Activated CD4-positive, alpha-beta T cell treated with anti-CD3 and anti-CD28 coated beads for 24 hours (primary cell): ENCODE measurements at places on chromosomes 3 and 15.
A peak's percentile ranks its signal among the peaks of the same experiment; 100 is the strongest.

DNA sequence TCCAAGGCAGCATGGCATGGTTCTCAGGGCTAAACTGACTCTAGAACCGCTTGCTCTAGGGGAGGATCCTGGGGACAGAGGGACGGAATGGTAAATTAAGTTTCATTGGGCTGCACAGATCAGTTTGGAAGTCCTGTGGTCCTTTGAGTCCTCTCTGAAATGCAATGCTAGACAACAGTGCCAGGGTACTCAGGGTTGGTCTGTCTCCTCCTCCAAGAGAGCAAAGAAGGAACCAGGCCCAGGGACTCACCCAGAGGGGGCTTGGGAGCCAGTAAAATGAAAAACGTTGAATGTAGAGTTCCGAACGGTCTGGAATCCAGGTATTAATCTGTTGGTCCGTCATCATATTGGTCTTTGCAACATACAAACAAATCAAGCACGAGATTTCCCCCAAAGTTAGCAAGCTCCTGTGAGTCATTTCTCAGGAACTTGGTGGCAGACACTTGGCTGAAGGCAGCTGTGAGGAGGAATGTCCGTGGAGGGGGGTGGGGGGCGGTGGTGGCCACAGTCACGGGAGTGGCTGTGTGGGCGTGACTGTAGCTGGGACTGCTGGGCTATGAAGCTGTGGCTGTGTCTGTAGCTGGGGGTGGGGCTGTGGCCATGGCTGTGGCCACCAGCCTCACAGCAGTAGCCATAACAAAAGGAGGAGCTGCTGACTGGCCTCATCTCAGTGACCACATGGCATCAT, 361.0 kb downstream of the SHQ1 start:
- peak; percentile 12 for DNase-seq

DNA sequence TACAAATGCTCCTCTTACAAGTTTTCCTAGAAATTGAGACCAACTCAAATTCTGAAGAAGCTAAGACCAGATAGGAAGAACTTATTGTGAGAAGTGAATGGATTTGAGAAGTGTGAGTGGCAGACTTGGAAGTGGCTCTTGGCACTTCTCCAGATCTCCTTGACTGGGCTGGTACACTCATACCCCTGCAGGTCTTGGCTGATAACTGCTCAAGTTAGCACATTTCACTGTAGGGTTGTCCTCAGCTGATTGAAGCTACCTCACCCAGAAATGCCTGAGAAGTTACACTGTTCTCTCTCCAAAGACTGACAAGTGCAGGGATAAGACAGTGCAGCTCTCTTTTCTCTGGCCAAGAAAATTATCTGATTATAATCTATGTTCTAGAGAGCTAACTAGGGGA, 16.5 kb upstream of the CLDN1 start:
- DNase-seq, result no peak

DNA sequence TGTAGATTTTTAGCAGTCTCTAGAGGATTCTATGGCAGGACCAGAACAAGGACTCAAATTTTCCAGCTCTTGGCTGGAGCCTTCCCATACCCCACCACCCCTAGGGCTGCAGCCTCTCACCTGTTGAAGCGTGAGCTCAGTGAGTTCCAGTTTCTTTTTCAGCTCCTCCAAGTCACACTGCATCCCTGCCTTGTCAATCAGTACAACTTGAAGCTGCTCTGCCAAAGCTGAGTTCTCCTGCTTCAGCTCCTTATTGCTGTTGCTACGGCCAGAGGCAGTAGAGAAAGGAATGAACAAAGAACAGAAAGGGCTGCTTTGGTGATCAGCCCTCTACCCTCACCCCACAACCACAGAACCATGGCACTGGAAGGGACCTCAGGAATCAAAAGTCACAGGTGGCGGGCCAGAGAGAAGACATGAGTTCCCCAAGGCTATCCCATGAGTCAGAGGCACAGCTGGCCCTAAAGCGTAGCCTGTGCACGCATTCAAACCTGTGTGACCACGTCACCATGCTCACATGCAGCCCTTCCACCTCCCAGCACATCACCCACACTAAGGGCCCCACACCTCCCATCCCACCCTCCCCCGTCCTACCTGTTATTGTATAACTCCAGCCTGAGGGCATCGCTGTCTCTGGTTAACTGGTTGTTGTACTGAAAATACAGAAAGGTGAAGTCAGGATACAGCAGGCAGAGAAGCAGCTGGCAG, 83.3 kb upstream of the C2CD4B start:
- no peak for DNase-seq

DNA sequence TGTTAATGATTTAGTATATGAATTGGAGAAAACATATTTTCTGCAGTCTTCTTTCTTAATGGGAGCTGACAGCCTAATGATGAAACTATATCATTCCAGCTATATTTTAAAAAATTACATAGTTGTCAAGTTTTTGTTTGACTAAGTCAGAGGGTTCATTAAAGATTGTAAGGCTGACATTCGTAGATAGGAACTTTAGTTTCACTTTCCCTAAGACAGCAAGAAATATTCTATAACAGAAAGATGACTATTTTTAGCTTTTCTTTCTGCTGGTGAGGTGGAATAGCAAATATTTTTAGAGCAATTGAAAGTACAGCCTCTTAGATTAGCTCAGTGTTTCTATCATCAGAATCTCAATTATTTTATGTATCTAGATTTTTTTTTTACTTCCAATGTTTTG, 60.2 kb downstream of the PIAS1 start:
- DNase-seq, result no peak

DNA sequence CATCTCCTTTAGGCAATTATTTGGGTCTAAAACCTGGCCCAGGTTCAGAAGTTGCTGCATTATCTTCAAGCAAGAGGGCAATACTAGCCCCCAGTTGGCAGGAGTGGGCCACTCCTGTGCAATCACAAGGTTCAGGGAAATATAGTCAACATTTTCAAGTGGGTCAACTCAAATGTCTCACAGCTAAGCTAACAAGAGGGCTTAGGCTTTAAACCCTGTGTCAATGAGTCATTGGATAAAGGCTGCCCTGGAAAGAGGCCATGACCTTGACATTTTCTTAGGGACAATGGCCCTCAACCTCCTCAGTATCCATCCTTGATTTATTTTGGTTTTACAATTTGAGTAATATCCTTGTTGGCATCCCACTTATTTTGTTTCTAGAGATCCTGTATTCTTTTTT, 73.5 kb upstream of the DCP1A start:
- no peak for DNase-seq

DNA sequence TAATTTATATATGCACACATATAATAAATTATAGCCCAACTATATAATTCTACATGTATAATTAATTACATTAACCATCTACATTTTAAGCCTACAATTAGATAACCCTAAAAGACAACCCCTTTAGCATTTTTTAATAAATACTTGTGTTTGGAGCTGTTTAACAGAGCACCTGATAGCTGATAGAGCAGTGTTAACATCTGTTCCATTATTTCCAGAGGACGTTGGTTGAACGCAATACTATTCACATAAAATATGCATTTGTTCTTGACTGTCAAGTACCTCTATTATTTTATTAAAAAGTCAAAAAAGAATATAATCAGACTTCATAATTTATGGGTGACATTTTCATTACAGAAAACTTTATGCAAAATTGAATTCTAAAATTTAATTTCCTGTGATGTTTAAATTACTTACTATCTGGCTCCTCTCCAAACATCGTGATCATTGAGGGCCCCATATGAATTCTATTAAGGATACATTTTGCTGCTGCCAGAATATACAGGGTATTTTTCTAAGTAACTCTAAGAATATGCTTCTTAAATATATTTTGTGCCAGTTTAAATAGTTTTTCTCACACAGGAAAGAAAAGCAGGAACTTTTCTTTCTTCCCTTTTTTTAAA, 234.3 kb downstream of the SHOX2 start:
- no peak for DNase-seq

- DNase-seq, result peak; percentile 68
Observed at GRCh38 chr3:66822186-66823008, 175.7 kb upstream of the KBTBD8 start.

- no peak for DNase-seq
Observed at GRCh38 chr3:107035176-107035575, 342.1 kb upstream of the CCDC54 start.

GRCh38 chr3:115930922-115931321, 307.6 kb downstream of the GAP43 start:
- DNase-seq, result no peak

- DNase-seq, result no peak
Observed at GRCh38 chr3:72679540-72680198, 168.6 kb downstream of the SHQ1 start.

DNA sequence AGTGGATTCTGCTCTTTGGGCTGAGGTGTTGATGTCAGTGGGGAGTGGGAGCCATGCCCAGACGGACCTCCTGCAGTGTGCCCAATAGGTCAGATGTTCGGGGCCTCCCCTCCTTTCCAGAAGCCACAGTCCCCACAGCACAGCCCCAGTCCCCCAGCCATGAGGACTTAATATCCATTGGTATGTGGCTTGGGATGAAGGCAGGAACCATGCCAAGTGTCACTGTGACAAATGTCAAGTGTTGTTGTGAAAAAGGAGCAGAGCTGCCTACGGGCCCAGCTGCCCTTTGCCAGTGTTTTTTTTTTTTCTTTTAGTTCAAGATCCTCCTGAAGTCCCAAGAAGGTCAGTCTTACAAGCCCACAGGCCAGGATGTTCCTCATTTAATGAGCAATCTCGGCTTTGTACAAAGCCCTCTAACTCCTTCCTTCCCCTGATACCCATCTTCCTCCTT, 12.2 kb downstream of the SEMA3G start:
- no peak for DNase-seq

DNA sequence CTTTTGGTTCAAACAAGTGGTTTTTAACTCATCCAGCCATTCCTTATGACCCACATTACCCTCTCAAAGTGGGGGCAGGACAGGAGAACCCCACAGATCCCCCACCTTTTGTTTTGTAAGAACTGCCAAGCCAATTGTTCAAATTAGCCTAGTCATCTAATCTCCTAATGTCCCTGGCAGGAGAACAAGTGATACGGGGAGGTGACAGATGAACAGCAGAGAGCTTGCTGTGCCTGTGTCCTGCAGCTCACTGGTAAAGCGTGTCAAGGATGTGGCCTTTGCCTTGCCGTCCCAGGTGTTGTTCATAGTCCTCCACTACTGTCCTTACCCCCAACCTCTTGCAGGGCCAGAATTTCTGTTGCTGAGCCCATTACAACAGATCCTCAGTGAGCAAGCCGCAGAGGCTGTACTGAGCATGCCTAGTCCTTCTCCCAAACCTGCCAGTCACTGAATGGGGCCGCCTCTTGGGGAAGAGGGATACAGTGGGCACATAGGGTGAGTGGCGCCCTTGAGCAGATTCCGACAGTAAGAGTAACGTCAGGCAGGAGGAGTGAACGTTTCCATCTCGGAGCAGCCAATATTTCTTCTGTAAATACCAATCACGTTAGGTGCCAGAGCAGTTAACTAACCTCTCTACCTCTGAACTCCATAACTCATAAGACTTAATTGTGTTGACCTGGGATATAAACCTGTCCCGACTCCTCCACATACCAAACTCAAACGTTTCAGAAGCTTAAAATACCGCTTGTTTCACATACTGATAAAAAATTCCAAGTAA, 87.4 kb downstream of the ITPR1 start:
- no peak for DNase-seq

DNA sequence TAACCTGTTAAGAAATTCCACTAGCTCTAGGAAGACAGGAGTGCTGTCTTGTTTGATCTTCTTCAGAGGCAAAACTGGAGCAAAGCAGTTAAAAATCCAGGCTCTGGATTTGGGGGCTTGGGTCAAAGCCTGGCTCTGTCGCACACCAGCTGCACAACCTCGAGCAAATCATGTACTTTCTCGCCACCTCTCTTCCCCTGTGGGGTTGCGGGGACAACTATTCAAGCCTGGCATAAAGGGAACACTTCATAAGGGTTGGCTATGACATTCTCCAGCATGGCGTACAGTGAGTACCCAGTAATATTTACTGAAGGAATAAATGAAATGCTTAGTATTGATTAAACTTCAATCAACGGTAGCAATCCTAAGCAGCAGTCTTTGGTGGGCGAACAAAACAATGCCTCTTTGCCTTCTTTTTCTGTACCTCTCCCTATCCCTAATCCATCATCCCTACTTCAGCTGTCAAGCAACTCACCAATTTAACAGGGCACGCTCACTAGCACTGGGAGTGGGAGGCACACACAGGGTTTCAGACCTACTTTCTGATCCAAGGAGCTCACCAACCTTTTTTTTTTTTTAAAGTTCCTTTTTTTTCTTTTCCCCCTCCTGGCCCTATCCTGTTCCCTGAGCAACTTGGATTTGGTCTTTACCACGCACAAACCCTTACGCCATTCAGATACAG, 33.0 kb downstream of the GNB5 start:
- DNase-seq, result no peak

GRCh38 chr3:189225431-189225830, 53.7 kb downstream of the TPRG1 start:
- no peak for DNase-seq

- DNase-seq, result peak; percentile 31
Observed at GRCh38 chr15:84570164-84570735, 30.6 kb upstream of the ZSCAN2 start.

GRCh38 chr15:80620931-80621330, 74.2 kb upstream of the ABHD17C start:
- DNase-seq, result no peak

DNA sequence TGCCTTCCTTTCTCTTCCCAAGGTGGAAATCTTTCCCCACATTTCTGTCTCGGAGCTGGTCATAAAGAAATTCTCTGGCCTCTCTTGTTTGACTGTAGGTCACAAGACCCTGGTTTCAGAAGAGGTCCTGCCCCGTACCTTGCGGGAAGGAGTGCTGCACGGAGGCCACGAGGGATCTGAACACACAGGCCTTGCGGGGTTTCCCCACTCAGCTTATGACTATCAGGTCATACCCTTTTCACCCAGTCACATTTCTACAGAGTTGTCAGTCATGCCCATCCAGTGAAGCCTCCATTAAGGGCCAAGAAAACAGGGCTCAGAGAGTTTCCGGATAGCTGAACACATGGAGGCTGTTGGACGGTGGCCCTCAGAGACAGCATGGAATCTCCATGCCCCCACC, 54.7 kb upstream of the ATP13A3 start:
- DNase-seq, result no peak

GRCh38 chr15:72237029-72237852, 6.3 kb upstream of the PKM start:
- DNase-seq, result peak; percentile 58

DNA sequence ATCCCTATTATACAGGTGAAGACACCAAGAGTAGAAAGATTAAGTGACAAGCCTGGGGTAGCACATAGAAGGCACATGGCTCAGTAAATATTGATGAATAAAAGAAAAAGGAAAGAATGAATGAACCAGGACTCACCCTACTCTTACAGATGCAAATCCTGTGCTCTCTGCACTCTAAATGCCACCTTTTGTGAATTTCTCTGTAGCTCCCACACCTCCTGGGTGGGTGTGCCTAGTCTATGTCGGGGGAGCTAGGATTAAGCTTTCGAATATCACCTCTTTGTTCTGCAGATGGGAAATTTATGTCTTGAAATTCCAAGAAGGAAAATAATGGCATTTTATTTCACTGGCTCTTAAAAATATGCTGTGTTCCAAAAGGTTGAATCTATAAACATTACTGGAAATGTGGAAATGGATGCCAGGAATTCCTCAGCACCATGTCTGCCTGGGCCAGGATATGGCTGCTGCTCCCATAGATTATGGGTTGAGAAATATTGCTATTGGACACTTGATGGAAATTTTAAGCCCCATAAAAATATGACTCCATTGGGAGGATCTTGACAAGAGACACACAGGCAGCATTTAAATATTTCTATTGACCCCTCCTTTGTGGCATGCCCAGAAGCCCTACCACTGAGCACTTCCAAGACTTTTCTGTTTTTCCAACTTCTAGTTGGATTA, 43.3 kb downstream of the CCNB2 start:
- no peak for DNase-seq

- DNase-seq, result no peak
Observed at GRCh38 chr15:86664581-86664980, 584.9 kb downstream of the AGBL1 start.

- no peak for DNase-seq
Observed at GRCh38 chr3:44339181-44340057, 853 bp downstream of the TCAIM start.
